ENCODE measurements at places on chromosomes 13 and 19. TPM values are rescaled to one million over a fixed set of nuclear protein-coding genes. Genes with fewer than 3 reads are reported as not detected.

The ZNF490 gene
- 4.7 TPM for total RNA-seq

The MAB21L1 gene
- 5.2 TPM for total RNA-seq

The NKG7 gene
- total RNA-seq = 3.9 TPM

The TM9SF2 gene
- 86.9 TPM for total RNA-seq

The HSPB6 gene
- 85.2 TPM for total RNA-seq

The DBP gene
- 20.1 TPM for total RNA-seq

The SLC6A16 gene
- 4.6 TPM for total RNA-seq

The ZBTB45 gene
- total RNA-seq = 9.8 TPM

The UPK1A gene
- not detected for total RNA-seq

The ZNF649 gene
- 12.1 TPM for total RNA-seq

The WDR62 gene
- total RNA-seq = 0.87 TPM

The UHRF1 gene
- 2.9 TPM for total RNA-seq

The EID2B gene
- 3.0 TPM for total RNA-seq

The SOX21 gene
- not detected for total RNA-seq

The CEACAM7 gene
- total RNA-seq = not detected

The HIPK4 gene
- total RNA-seq = 0.39 TPM

The RAB3A gene
- total RNA-seq = 3.9 TPM

The SYNGR4 gene
- total RNA-seq = not detected

The RASIP1 gene
- 21.0 TPM for total RNA-seq

The ZNF471 gene
- total RNA-seq = 15.6 TPM

The EEF2 gene
- total RNA-seq = 1,628 TPM

The POU4F1 gene
- total RNA-seq = not detected

The RUBCNL gene
- 7.2 TPM for total RNA-seq

The DNAAF3 gene
- total RNA-seq = not detected

The SCAF1 gene
- 20.1 TPM for total RNA-seq

The ZNF557 gene
- total RNA-seq = 9.6 TPM

The C2CD4C gene
- total RNA-seq = 2.2 TPM

The PSG2 gene
- total RNA-seq = not detected

The TMEM272 gene
- total RNA-seq = not detected

The SELENOV gene
- not detected for total RNA-seq

The CYP2A6 gene
- not detected for total RNA-seq

The VSTM1 gene
- total RNA-seq = not detected

The LGALS16 gene
- total RNA-seq = not detected

The DENND1C gene
- total RNA-seq = 8.1 TPM

The LIM2 gene
- not detected for total RNA-seq

The ATXN8OS gene
- not detected for total RNA-seq

The ZNF66 gene
- 4.1 TPM for total RNA-seq

The CBY2 gene
- total RNA-seq = not detected

The KLF1 gene
- not detected for total RNA-seq

The CYP2S1 gene
- total RNA-seq = 0.60 TPM

The RNASEH2B gene
- total RNA-seq = 96.8 TPM

The VN1R2 gene
- total RNA-seq = not detected

The STAP2 gene
- 6.0 TPM for total RNA-seq

Data from tibial nerve (tissue), 4 donors.